ENCODE measurements at places on chromosomes 6 and 20.

DNA sequence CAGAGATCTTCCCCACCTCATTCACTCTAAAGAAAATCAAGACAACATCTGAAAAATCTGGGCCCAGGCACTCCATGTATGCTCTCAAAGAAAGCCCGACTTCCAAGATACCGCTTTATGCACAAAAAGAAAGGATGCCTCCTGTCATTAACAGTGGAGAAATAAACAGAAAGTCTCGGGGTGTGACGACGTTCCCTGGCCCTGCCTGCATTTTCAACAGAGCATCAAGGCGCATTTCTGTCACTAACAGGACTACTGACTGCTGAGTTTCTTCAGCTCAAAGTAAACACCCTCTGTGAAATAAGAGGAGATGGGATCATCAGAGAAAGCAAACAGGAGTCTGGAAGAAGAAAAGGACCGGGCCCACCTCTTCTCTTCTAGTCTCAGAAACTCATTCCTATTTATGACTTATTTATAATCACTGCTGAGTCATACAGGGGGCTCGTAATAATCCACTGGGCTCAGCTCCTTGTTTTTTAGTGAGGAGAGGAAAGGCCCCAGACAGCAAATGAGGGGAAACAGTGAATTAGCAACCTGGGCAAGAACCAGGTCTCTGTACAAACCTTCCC, 99.7 kb downstream of the ZMYND8 start:
- no peak for DNase-seq

GRCh38 chr20:63900413-63900812, 5.5 kb downstream of the DNAJC5 start:
- no peak for DNase-seq

DNA sequence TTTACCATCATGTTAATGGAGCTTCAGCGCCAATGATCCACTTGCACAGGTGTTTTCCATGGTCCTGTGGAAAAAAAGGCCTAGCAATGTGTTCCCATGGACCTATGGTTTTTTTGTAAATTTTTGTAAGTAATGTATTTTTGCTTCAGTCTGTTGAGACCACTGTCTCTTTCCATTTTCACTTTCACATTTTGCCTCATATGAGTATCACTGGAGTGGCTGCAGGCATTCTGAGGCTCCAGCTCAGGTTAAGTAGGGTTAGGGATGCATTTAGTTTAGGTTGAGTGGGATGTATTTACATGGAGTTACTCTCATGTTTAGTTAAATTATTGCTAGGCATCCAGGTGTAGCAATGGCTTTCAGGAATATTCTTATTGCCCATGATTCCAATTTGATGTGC, 19.2 kb upstream of the LMBRD1 start:
- no peak for DNase-seq

DNA sequence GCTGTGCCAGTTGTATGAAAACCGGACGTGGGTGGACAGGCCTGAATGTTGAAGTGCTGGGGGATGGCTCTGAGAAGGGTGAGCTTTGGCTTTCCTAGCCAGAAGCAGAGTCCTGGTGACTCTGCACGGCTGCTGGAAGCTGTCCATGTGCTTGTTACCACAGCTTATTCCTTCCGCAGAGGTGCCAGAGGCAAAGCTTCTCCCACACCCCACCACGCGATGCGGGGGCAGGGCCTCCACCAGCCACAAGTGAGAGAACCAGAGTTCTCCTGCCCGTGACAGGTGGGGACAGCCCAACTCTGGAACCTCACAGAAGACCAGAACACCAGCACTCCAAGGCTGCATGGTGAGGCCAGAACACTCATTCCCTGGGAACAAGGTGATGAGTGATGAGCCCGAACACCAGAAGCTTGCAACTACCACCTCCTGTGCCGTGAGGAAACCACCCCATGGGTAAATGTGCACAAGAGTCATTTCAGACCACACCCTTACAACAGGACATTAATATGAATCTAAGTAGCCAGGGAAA, 36.7 kb downstream of the JAG1 start:
- DNase-seq: no peak

DNA sequence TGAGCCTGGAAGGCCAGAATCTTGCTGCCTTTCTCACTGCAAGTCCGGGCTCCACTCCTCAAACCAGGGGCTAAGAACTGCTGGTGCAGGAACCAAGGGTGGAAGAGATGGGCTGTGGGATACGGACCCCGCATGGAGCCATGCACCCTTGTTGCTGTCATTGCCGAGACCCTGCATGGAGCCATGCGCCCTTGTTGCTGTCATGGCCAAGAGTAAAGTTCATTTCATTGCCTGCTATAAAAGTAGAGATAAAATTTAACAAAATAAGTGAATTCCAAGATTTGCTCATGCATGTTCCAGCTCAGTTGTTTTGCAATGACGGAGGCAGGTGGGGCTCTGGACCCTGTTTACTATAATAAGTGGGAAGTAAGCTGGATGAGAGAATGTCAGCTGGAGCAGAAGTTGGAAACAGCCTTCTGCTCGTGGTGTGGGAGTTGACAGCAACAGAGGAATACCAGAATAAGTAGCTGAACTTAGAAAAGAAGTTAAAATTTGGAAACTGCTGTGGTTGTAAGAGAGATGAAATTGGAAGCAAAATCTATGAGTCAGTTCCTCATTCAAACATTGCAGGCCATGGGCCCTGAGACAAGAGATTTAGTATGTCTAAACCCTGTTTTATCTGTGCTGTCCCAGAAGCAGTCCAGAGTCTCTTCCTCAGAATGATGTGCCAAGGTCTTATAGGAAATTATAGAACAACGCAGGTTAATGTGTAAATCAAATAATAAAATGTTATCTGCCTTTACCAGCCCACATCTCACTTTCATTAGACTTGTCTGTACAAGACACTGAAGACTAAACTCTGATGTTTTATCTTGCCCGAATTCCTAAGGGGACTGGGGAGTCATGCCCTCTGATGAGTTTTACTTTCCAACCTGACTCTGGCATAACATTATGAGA, 15.8 kb upstream of the THBS2 start:
- no peak for DNase-seq

- DNase-seq: no peak
Observed at GRCh38 chr6:166722785-166723184, 95.7 kb upstream of the RPS6KA2 start.

DNA sequence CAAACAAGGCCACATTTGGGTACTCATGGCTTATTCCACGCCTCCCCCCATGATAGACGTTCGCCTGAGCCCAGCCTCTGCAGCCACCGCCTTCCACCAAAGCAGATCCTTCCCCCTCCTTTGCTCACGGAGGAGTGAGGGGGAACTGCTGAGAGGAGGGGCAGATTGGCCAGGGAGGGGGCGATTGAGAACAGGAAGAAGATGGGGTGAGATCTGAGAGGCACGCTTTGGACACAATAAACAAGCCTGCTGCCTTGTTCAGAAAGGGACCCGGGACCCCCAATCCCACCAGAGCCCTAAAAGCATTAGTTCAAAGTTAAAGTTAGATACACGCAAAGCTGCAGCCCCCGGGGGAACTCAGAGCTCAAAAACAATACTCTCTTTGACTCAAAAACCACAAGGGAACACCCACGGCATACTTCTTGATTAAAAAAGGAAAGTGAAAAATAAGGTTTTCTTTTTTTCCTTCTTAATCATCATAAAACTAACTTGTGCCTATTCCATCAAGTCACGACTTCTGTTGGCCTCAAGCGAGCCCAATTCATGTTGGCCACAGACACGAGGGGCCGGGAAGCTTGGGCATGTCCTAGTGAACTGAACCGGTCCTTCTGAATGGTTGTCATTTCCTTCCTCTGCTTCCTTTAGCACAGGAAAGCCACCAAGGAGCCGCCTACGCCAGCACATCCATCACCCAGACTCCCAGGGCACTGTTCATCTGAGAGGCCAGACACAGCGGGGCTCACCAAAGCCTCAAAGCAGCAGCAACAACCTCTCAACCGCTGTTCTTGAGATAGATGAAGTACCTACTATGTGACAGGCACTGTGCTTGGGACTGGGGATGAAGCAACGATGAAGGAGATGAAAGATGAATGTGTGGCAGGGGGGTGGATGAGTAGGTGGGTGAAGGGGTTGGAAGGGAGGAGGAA, 44.7 kb downstream of the NFATC2 start:
- no peak for DNase-seq
